Dermis microvascular lymphatic vessel endothelial cell (primary cell): ENCODE measurements at places on chromosomes 2 and 18.

GRCh38 chr2:232970051-232970450 lies 43.0 kb downstream of the NGEF start:
- no peak for DNase-seq

DNA sequence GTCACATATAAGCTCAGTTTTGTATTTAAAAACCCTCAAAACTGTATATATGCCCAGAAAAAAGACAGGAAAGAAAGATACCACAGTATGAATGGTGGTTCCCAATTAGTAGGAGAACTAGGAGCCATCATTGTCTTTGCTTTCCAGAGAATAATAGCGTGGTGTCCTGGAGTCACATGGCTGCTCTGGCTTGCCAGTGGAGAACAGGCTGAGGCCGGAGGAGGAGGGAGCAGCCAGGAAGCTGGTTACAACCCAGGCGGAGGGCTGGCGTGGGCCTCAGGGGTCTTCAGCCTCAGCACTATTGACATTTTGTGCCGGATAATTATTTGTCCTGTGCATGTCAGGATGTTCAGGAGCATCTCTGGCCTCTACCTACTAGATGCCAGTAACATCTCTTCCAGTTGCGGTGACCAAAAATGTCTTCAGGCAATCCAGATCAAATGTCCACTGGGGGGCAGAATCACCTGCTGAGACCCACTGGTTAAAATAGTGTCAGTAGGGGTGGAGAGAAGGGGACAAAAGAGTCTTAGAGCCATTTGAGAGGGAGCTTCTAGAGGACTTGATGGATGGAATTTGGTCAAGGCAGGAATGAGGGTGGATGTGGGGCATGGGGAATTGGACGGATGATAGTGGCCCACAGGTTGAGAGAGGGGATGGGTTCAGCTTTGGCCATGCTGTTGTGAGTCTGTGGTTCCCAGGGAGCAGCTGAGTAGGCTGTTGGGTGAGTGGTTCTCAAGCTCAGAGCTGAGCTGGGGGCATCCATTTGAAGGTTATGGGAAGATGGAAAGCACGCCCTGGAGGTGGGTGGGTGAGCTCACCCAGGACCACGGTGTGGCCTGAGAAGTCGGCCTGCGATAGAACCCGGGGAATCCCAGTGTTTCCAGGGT lies 144.9 kb downstream of the AGAP1 start:
- DNase-seq: no peak

DNA sequence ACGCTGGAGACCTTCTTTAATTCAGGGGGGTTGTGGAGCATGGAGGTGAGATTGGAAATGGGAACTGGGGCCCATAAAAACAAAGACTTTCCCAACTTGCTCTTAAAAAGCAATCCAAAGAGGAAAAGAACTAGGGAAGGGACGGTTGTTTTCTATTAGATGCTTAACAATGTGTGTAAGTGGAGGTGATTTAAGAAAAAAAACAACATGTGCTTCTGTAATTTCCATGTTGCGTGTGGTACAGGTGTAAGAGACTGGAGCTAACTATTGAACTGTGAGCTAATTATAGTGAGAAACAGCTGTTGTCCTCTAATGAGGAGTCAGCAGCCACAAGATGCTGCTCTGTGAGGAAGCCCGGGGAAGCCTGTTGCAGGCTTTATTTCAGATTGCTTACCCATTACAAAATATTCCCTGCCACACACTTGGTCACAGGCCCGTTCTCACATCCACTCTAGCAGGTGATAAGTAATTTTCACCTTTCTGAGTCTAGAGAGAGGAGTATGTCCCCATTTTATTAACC lies 280.6 kb upstream of the PARD3B start:
- no peak for DNase-seq

GRCh38 chr2:64629329-64629781 lies 24.4 kb downstream of the SERTAD2 start:
- DNase-seq: no peak

GRCh38 chr2:53021828-53022227 lies 745.8 kb upstream of the CHAC2 start:
- DNase-seq: no peak
